Vagina (tissue), 2 donors: ENCODE measurements at places on chromosomes 16 and 17.

- H3K4me3 ChIP-seq = no peak overlapping the region
- no peaks in the 10 kb centered on the region for H3K4me1 ChIP-seq
- no peak for DNase-seq
- no peaks in the 10 kb centered on the region for H3K27me3 ChIP-seq
- H3K36me3 ChIP-seq = no peaks in the 10 kb centered on the region
- no peak overlapping the region for H3K27ac ChIP-seq
Observed at GRCh38 chr17:34499576-34499975, 79.8 kb upstream of the TMEM132E start.

GRCh38 chr17:27360507-27360906, 66.6 kb downstream of the WSB1 start:
- H3K4me3 ChIP-seq = no peak overlapping the region
- peaks cover 11% of the 10 kb centered on the region for H3K4me1 ChIP-seq
- no peaks in the 10 kb centered on the region for H3K27me3 ChIP-seq
- H3K27ac ChIP-seq = no peak overlapping the region

DNA sequence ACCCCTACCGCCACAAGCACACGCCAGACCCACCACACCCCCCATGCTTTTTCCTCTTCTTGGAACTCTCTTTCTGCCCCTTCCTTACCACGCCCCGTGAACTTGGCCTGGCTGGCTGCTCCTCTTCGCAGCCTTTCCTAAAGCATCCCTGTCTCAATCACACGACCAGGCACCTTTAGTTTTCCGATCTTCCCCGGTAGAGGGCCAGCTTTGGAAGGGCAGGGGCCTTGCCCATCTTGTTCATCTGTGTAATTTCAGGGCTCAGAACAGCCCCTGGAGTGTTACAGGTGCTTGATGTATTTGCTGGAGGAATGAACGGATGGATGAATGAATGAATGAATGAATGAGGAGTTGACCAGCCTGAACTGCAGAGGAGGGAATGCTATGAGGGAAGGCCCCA, 3.7 kb downstream of the SPPL2C start:
- no peak for DNase-seq
- no peaks in the 10 kb centered on the region for H3K27me3 ChIP-seq
- no peak overlapping the region for H3K27ac ChIP-seq
- no peak overlapping the region for H3K4me3 ChIP-seq

DNA sequence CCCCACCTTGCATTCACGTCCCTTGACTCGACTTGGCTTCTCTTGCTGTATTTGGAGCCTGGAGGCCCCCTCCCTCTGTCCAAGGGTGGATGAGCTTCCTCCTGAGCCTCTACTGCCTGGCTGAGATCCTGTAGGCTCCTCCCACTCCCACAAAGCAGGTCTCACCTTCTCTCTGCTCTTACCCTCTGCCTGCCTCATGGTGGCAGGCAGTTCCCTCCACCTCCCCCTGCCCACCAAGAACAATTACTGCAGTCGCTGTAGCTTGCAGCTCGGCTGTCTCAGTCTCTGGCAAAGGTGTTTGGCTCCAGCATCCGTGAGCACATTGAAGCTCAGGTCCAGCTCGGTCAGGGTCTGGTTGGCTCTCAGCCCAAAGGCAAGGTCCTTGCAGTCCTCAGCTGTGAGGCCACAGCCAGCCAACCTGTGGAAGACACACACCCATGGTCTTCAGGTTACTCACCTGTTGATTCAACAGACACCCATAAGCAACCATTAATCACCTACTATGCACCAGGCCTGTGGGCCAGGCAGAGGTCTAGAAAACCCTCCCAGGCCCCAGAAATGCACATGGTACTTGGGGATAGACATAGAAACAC, 42.6 kb downstream of the NLRP1 start:
- H3K27ac ChIP-seq = peak overlapping the region; percentile 83
- peaks cover 61% of the 10 kb centered on the region for H3K36me3 ChIP-seq
- no peak for DNase-seq
- H3K4me3 ChIP-seq = no peak overlapping the region

- DNase-seq = no peak
- no peaks in the 10 kb centered on the region for H3K27me3 ChIP-seq
- H3K36me3 ChIP-seq = no peaks in the 10 kb centered on the region
Observed at GRCh38 chr16:53775821-53776431, 72.0 kb downstream of the FTO start.

DNA sequence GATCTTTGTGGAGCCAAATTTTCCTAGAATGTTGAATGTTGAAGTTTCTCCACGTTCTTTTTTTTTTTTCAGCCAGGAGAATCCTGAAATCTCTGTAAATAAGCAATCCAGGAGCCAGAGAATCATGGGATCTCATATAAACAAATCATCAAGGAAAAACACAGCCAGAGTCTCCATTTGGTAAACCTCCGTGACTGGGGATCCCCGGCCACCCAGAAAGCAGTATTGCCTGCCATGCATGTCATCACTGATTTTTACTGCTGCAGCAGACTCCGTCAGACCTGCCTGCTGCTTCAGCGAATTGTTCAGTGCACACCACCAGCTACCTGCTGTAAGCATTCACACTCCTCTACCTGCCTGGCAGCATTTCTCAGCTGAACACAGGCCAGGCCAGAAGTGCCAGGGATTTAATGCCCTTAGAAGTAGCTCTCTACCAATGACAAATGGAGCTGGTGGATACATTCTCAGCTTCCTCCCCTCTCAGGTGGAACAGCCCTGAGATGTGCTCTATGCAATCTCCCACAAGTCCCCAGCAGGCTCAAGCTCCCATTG, 158.6 kb downstream of the CYLD start:
- no peaks in the 10 kb centered on the region for H3K36me3 ChIP-seq
- DNase-seq = no peak
- no peaks in the 10 kb centered on the region for H3K4me1 ChIP-seq
- H3K27me3 ChIP-seq = no peaks in the 10 kb centered on the region

DNA sequence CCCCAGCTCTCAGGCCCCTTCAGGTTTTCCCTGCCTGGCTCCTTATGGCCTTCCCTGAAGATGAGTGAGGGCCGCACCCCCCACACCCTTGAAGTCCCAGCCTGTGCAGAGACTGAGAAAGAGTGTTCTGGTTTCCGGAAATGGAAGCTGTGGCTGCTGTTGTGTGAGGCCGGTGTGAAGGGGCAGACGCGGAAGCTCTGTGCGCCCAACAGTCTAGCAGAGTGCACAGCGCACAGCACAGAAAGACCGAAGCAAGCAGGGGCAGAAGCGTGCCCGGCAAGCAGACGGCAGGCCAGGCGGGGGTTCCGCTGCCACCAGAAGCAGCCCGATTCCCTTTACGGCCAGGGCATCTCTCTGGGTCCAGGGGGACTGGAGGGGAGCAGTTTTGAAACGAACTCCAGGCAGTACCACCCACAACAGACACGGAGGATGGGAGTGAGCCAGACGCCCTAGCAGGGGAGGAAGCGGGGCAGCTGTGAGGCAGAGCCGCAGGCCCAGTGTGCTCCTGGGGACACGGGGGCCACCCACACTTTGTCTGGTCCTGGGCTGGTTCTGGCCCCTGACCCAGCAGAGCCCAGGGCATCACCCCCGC, 16.7 kb downstream of the TPSG1 start:
- no peaks in the 10 kb centered on the region for H3K27me3 ChIP-seq
- H3K4me3 ChIP-seq = no peak overlapping the region
- no peak overlapping the region for H3K27ac ChIP-seq
- no peak for DNase-seq
- no peaks in the 10 kb centered on the region for H3K36me3 ChIP-seq

- DNase-seq = no peak
- no peaks in the 10 kb centered on the region for H3K36me3 ChIP-seq
- H3K27me3 ChIP-seq = no peaks in the 10 kb centered on the region
- H3K4me3 ChIP-seq = no peak overlapping the region
Observed at GRCh38 chr17:33205552-33205951, 87.5 kb downstream of the ASIC2 start.

GRCh38 chr17:69348429-69348828, 21.5 kb upstream of the ABCA5 start:
- no peaks in the 10 kb centered on the region for H3K4me1 ChIP-seq
- no peak overlapping the region for H3K27ac ChIP-seq
- no peak for DNase-seq
- no peaks in the 10 kb centered on the region for H3K27me3 ChIP-seq

DNA sequence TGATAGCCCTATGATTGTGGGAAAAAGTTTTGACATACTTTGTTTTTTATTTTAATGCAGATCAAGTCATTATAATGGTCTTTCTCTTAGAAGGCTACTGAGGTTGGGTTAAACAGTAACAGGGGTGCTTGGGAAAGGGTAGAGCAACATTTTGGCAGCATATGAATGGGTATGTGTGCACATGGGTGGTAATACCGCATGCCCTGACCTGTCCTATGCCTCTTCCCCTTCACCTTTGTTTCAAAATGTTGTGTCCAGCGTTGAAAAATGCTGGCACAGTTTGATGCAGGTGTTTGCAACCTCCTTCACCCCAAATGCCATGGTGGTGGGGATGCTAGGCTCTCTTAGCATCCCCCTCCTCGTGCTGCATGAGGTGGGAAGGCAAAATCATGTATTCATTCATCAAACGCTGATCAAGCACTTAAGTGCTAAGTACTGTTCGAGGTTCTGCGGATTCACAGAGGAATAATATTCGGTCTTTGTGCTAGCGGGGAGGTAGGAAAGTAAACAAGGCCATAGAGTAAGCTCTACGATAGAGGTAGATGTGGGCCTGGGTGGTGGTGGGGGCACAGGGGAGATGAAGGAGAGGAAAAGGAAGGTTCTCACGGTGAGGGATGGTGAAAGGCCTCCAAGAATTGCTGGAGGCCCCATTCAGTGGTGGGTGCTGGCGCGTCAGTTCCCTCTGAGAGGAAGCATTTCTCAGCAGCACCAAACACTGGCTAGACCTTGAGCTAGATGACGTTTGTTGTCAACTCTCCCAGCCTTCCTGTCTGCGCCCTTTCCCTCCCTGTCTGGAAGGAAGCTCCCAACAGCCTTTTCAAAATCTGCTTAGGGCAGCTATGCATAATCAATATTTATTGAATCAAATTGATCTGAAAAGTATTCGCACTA, 13.3 kb upstream of the MARCHF10 start:
- H3K4me3 ChIP-seq = no peak overlapping the region
- peaks cover 16% of the 10 kb centered on the region for H3K4me1 ChIP-seq
- no peaks in the 10 kb centered on the region for H3K27me3 ChIP-seq
- H3K36me3 ChIP-seq = no peaks in the 10 kb centered on the region
- H3K27ac ChIP-seq = no peak overlapping the region

DNA sequence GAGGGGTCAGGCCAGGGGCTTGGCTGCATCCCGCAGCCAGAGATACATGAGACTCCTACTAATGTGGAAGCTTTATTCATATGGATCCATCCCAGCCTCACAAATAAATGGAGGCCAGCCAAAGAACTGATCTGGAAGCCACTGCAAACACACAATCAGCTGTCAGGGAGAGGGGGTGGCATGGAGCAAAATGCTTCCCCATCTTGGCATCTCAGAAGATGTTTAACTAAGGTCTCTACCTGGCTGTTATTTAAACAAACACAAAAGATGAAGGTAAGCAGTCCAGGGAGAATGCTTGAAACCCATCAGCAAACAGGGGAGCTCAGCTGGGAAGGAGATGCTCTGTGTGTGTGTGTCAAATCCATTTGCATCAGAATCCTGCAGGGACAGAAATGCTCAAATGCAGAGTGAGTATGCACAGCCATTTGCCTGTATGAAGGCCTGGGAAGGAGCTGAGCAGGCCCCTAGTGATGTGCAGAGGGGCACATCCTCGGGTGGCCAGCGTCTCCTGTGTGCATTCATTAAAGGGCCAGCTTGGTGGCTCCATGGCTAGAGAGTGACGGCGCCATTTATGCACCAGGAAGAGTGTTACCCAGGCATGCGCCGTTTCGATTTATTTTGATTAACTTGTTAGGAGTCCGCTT, 34.2 kb upstream of the IRX3 start:
- no peaks in the 10 kb centered on the region for H3K27me3 ChIP-seq
- H3K27ac ChIP-seq = no peak overlapping the region
- no peak for DNase-seq
- no peaks in the 10 kb centered on the region for H3K36me3 ChIP-seq

DNA sequence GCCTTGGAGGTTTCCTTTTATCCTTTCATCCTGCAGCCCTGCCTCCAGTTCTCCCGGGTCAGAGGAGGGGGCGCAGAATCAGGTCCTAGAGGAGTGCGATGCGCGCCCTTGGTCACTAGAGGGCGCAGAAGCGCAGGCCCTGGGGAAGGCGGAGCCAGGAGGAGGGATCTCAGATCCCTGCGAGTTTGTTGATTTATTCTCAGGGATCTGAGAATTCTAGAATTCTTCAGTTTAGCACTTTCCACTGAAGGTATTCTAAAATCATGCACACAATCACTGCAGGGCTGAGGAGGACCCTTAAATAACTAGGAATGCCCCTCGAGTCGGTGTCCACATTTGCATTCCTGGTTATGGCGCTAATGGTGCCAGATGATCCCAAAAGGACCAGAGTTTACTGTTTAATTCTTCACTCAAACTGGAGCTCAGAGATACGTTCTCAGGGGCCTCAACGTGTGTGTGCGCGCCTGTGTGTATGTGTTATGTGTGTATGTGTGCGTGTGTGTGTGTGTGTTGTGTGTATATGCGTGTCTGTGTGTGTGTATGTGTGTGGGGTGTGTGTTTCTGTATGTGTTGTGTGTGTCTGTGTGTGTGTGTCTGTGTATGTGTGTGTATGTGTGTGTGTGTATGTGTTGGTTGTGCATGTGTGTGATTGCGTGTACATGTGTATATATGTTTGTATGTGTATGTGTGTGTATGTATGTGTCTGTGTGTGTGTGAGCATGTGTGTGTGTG, 6.9 kb upstream of the ELAC2 start:
- no peaks in the 10 kb centered on the region for H3K36me3 ChIP-seq
- H3K4me1 ChIP-seq = no peaks in the 10 kb centered on the region
- DNase-seq = no peak
- H3K27ac ChIP-seq = no peak overlapping the region
- no peaks in the 10 kb centered on the region for H3K27me3 ChIP-seq
- H3K4me3 ChIP-seq = no peak overlapping the region

DNA sequence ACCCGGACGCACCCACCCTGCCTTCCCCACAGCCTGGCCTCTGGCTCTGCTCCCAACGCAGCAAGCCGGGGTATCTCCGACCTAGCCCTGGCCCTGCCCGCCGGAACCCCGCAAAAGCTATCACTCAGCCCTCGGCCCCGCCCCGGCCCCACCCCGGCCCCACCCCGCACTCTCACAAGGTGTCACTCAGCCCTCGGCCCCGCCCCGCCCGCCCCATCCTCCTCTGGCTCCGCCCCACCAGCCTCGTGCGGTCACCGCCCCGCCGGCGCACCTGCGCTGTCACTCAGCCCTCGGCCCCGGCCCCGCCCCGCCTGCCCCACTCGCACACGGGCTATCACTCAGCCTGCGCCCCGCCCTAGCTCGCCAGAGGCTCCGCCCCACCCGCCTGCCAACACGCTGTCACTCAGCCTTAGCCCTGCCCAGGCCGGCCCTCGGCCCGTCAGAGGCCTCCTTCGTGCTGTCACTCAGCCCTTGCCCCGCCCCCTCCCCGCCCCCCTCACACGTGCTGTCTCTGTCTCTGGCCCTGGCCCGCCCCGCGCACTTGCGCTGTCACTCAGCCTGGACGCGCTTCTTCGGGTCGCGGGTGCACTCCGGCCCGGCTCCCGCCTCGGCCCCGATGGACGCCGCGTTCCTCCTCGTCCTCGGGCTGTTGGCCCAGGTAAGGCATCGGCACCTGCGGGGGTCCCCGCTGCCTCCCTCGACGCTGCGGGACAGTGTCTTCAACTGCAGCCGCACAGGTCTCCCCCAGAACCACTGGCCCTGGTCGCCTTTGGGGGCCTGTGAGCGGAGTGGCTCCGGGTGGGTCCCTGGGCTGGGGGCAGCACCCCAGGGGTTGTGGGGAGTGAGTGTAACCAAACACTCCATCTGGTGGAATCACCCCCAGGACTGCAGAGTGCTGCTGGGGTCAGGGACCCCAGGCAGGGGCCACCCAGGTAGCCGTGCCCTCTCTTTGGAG, at the start of gene CDH15:
Gene CDH15, plus strand, starts transcription at position 533 of the 955 bp plus-strand sequence. Its CDS starts 84 bp downstream, at position 617.
- peaks cover 26% of the 10 kb centered on the region for H3K4me1 ChIP-seq
- H3K27me3 ChIP-seq = no peaks in the 10 kb centered on the region
- H3K36me3 ChIP-seq = no peaks in the 10 kb centered on the region
- DNase-seq = no peak
- H3K27ac ChIP-seq = no peak within 1 kb of the TSS
